Stimulated activated CD4-positive, alpha-beta T cell treated with anti-CD3 and anti-CD28 coated beads, Interleukin-4, amount 100 ng/mL, for 1 hour (primary cell): ENCODE measurements at places on chromosomes 13 and 19.
A peak's percentile ranks its signal among the peaks of the same experiment; 100 is the strongest.

DNA sequence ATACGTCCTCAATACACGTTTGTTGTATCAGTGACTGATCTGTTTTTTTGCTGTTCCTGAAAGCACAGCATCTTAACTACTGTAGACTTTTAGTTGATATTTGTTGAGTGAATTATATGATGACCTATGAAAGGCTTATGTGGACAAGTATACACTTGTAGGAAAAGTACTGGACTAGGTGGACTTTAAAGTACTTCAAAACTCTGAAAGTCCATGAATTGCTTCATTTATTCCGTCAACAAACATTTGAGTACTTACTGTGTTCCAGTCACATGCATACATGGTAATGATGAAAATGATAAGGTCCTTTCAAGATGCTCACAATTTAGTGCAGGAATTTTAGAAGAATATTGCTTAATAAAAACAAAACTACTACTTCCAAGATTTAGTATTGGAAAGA, 3.1 kb downstream of the WDFY2 start:
- DNase-seq: no peak

DNA sequence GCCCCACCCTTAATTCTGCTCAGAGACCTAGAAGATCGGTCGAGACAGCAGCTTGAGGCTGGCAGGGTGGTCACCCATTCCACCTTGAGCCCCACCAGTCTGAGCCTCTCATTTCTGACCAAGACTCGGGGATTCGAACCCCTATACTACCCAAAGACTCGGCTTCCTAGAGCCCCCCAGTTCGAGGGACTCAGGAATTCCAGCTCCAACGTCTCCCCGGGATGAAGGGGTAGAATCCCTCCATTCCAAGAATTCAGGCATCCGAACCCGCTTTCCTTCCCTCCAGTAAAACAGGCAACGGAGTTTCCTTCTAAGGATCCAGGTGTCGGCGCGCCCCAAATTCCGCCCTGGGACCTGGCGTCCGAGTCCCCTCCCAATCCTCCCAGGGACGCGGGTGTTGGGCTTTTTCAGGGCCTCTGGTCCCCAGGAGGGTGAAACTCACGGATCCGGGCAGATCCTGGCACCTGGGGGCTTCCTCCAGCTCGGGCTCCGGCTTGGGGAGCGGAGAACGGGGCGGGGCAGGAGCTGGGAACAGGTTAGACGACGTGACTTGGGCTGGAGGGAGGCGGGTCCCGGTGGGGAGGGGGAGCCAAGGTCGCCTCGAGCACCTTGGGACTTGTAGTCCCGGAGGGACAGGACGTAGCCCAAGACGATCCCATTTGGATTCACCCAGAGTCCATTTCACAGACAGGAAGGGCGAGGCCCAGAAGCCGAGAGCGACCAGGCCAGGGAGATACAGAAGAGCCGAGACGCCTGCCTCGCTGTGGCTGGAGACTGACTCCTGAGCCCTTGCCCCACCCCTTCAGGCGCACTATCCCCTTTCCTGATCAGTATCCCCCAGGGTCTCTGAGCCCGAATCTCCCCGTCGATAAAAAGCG, at the start of gene PPP1R13L:
Gene PPP1R13L (minus strand): TSS at position 513 of the 878 bp plus-strand sequence. CDS start 6,751 bp downstream, outside the sequence.
- DNase-seq: peak; percentile 52

- no peak for DNase-seq
These were observed 267.3 kb downstream of the RFC3 start for GRCh38 chr13:34085204-34085603.

DNA sequence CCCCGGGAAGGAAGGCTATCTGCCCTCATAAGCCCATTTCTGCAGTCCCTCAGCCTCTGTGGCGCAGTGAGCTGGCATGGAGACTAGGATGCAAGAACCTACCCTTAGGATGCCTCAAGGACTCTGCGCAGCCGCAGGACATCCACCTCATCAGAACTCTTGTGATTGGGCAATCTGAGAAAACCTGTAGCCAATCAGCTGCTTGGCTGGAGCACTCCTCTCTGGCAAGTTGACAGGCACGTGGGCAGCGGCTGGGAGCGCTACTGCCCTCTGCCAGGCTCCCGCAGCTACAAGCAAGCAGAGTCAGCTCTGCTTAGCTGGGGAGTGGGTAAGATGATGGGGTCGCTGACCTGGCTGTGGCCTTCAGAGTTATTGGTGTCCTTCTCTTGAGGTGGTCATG, 1.5 kb upstream of the ECSIT start:
- DNase-seq: peak; percentile 46

DNA sequence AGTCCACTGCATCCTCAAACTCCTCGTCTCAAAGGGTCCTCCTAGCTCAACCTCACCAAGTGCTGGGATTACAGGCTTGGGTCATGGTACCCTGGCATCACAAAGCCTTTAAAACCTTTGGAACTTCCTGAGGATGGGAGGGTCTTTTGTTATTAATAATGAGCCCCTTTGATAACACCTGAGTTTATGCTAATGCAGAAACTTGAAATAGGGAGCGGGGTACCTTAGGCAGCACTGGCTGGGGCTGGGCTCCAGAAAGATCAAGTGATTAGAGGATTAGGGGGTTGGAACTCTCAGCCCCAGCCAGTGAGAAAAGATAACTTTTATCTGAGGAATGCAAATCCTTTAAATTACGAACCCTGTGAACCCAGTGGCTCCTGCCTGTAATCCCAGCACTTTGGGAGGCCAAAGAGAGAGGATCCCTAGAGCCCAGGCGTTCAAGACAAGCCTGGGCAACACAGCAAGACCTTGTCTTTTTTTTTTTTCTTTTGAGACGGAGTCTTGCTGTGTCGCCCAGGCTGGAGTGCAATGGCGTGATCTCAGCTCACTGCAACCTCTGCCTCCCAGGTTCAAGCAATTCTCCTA, 9.3 kb upstream of the PSPC1 start:
- DNase-seq: no peak

DNA sequence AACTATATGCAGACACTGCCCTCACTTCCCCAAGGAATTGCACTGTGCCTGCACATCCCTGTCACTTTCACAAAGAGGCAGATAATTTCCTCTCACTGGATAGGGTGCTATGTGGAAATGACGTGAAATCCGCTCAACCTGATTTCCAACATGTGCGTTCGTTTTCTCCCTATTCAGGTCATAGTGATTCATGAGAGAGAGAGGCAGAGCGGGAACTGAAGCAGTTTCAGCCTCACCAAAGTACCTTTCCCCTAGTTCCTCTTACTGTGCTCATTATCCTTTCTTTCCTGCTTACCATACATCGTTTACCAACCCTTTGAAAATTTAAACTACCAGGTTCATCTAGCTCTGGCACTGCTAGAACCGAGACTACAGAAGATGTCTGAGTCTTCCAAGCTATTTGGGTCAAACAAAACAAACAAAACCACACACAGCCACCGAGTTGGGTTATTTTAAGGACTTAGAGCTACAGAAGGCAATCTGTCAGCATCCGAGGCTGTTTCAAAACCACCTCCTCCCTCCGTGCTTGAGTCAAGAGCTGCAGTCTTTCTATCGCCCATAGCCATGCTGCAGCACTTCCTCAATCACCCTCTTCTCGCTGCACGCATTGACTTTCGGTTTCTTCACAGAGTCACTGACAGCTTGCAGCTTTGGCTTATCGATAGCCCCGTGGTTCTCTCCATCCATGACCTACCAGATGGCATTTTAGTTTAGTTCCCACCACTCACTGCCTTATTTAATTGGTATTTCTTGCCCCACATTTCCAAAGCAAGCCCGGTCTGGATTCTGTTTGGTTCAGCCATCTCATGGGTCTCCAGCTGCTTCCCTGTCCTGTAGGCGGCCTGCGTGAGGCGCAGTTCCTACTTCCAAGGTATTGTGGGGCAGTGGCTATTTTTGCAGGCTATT, 1395.8 kb downstream of the EFNB2 start:
- DNase-seq: peak; percentile 43

- DNase-seq: no peak
These were observed 35.3 kb upstream of the NPAS1 start for GRCh38 chr19:46984077-46985010.

DNA sequence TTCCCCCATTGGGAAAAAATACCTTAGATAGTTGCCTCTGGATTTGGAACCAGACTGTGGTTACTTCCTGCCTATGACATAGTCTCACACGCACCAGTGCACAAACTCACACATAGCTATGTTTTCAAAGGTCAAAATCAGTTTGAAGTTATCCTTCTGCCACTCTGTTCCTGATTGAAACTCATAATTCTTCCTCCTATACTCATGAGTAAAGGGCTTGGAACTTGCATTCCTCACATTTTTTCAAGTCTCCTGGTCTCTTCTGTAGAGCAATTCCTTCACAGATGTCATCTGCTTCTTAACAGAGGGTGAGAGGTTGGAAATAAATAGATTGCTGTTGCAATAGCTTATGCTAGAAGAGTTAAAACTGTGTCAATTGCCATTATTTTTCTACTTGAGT, 18.6 kb upstream of the POSTN start:
- no peak for DNase-seq

DNA sequence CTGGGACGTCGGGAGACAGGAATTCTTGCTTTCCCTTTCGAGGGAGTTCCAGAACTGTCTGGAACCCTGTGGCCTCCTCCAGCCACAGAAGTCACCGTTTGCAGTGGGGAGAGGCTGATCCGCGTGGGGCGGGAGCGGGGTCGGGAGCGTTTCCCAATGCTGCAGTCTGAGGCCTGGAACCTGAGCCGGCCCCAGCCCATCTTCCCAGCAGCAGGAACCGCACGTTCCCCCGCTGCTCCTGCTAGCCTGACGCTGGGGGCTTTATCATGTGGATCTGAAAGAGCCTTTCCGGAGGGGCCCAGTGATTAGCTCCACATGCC, 13.4 kb downstream of the DPP9 start:
- no peak for DNase-seq

DNA sequence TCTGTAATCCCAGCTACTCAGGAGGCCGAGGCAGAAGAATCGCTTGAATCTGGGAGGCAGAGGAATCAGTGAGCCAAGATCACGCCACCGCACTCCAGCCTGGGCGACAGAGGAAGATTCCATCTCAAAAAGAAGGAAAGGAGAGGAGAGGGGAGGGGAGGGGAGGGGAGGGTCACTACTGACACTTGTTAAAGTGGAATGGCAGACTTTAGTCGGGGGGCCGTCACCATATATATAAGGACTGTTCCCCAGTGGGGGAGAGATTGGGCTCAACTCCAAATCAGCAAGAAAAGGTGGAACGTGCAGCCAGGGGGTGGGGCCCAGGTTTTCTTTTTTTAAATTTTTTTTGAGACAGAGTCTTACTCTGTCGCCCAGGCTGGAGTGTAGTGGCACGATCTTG, 26.2 kb downstream of the TPT1 start:
- DNase-seq: no peak

DNA sequence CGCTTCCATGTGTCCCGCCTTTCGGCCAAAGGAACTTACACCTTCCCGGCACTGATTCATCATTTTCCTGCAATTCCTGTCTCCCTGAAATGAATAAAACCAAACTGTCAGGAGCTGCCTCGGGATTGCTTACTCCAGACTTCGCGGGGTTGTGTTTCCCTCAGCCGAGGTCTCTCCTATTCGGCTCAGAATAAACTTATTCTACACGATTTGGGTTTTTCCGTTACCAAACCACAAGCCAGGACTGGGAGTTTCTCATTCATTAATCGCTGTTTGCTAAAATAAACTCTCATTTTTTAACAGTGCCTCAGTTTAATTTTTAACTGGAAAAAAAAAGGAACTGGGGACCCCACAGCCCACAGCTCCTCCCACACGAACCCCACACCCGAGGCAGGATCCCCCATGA, 667 bp downstream of the ZNF878 start:
- DNase-seq: no peak

- no peak for DNase-seq
These were observed 41.5 kb downstream of the ZNF787 start for GRCh38 chr19:56079609-56080008.

DNA sequence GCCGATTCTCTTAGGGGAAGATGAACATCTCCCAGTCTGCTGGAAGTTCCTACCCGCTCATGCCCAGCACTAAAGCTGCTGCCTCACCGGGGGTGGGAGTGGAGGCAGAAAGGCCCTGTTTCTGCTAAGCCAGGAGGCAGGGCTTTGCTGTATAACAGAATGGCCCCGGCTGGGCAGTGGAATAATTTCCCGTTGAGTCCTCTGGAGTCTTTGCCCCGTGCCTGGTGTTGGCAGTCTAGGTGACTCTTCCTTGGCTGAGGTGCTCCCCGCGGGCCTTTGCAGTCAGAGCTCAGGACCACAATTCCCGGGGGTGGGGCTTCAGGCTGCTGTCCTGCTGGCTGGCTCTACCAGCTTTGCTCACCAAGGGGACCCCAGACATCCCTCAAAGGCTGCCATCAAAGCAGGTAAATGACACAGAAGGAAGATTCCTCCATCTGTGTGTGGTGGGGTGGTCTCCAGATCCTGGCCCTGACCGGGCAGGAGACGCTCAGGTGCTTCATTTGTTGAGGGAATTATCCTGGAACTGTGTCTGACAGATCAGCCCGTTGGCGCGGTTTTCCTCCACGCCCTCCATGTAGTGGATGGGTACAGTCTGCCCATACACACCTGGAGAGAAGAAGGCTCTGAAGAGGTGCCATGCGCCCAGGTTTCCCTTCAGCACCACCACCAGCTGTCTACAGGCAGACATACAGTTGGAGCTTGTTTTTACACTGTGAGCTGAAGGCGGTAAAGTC, 209.9 kb downstream of the TEX29 start:
- no peak for DNase-seq

DNA sequence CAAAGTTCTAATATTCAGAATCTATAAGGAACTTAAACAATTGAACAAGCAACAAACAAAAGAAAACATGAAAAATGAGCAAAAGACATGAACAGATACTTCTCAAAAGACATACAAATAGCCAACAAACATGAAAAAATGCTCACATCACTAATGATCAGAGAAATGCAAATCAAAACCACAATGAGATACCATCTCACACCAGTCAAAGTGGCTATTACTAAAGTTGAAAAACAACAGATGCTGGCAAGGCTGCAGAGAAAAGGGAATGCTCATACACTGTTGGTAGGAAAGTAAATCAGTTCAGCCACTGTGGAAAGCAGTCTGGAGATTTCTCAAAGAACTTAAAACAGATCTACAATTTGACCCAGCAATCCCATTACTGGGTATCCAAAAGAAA, 74.3 kb downstream of the CRYL1 start:
- no peak for DNase-seq

DNA sequence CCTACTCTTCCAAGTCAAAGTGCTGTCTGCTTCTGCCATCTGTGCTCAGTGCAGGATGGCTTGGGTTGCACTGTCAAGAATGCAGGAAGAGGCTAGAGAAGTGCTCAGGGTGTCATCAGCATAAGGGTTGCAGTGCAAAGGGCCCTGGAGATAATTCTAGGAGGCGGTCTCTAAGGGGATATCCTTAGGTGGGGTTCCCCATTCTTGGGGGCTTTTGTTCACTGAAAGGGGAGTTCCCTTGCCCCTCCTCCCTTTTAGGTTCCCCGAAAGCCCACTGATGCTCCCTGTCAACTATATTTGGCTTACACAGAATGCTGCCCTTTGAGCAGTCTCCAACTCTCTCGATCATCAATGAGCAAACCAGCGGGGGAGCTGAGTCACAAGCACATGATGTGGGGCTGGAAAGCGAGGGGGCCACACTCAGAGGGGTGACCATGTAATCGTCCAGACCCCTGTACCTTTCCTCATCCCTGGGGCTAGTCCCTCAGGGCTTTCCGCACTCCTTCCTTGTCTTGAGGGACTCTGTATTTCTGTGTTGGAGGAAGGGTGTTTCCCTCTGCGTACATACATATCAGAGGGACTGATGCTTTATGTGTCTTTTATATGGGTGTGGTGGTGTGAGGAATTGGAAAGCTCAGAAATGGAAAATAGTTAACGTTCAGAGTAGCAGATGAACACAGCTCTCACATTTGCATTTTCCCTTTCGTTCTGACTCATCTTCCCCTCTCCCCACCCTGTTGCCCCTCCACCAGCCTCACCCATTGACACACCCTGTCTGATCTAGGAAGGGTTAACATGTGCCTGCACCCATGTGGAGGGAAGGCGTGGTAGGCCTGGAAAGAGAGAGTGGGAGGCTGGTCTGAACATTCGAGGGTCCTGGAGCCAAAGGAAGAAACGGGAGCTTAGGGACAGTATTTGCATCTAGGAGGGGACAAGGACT, 6.7 kb downstream of the ZBTB32 start:
- peak; percentile 52 for DNase-seq
